Epithelial cell of proximal tubule (primary cell): ENCODE measurements at places on chromosomes 4 and X. TPM values are rescaled to one million over a fixed set of nuclear protein-coding genes. Genes with fewer than 3 reads are reported as not detected.

The HMGN5 gene
- total RNA-seq, result 0.17 and 3.0 TPM in 2 replicates

The DUX4 gene
- total RNA-seq, result not detected in 2 replicates

The ANXA5 gene
- total RNA-seq, result 308 and 352 TPM in 2 replicates

The FGB gene
- total RNA-seq, result 2.9 and 54.3 TPM in 2 replicates

The TREX2 gene
- total RNA-seq, result not detected in 2 replicates

The MAGEB17 gene
- total RNA-seq, result 0.14 TPM in 1 of 2 replicates, not detected in the other

The MAGEB3 gene
- total RNA-seq, result not detected in 2 replicates

The SPON2 gene
- total RNA-seq, result 1.4 and 18.1 TPM in 2 replicates

The PWWP3B gene
- 0.06 and 0.36 TPM in 2 replicates for total RNA-seq
